ENCODE measurements at places on chromosomes 7 and 10.

DNA sequence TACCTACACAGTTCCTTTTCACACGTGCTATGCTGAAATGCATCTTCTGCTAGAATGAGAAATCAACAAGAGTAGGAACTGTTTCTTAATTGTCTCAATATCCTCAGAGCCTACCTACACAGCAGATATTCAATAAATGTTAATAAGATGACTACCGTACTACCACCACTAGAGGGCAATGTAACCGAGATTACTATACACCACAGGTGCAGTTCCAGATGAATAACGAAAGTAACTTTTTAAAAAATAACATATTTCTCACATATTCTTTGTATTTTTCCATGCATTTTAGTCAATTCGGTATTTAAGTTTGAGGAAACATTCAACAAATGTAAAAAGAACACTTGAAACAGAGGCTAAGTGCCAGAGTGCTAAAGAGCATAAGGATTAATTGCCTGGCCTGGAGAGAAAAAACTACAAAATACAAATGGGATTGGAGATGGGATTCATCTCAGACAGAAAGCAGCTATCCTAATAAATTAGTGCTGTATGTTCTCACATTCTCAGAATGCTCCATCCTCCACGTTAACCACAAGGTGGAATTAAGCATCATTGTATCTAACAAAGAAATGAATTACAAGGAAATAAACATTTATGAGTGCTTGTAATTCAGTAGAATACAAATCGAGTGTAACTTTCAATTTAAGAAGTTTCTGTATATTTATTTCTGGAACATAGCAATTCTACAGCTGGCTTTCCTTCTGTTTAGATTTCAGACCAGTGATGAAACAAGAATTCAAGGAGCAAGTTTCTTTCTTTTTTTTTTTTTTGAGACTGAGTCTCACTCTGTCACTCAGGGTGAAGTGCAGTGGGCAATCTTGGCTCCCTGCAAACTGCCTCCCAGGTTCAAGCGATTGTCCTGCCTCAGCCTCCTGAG, 20.3 kb upstream of the HECTD2 start:
- no peak for DNase-seq

- no peak for DNase-seq
These were observed 198.4 kb upstream of the KIAA1217 start for GRCh38 chr10:24010436-24010970.

- DNase-seq: no peak
These were observed 134.9 kb downstream of the SH3PXD2A start for GRCh38 chr10:103720328-103720963.

DNA sequence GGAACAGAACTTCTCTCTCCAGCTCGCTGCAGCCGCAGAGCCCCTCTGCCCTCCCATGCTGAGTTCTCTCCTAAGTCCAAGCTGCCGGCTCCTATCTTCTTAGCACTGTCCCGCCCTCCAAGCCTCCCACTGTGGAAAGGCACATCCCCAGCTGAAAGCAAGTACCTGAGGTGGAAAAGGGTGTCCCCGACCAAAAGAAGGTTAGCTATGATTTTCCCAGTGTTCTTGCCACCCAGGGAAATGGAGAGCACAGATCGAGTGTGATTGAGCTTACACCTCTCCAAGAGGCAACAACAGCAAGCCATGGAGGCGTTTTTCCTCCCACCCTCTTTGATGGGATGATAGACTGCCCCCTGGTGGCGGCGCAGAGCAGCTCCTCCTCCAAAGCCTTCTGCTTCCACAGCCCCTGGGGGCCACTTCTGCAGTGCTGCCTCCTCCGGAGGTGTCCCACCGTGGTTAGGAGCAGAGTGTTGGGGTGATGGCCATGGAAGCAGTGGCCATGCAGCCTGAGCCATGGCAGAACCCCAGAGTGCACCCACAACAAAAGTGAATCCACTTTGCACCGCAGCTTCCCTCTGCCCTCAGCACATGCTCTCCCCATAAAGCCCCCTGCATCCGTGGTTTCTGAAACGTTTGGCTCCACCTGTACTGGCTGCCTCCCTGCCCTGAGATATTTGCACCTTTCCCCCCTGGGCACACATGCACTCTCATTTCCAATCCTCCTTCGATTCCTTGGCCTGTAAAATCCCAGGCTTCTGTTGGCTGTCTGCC, 143.1 kb upstream of the STK17A start:
- DNase-seq: peak; percentile 4

DNA sequence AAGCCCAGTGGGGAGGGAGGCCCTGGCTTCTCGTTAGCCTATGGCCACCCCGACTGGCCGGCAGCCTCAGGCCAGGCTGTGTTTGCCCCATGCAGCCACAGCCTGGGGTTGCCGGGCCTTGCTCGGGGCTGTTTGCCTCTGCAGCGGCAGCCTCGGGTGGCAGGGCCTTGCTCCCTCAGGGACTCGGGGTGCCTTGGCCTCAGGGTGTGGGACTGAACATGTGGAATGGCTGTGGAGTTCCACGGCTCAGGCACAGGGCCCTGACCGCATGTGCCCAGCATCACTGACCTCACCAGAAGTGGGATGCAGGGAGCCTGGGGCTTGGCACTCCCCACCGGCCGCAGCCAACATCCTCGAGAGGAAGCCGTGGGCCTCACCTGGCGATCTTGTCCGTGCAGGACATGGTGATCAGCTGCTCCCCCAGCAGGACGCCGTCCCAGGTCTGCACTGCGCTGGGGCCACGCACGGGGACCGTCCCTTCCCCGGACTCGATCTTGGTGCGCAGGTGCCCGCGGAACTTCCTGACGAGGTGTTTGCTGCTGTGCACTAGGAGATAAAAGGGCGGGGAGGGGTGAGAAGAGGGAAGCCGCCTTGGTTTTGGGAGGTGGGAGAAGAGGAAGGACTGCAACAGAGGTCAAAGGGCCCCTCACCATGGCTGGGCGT, 160.5 kb downstream of the WDR37 start:
- no peak for DNase-seq

GRCh38 chr7:17815318-17815717, 125.0 kb downstream of the SNX13 start:
- DNase-seq: no peak

- DNase-seq: no peak
These were observed 190.0 kb upstream of the ZWINT start for GRCh38 chr10:56551037-56551436.

GRCh38 chr7:115066634-115067033, 144.7 kb downstream of the MDFIC start:
- no peak for DNase-seq
